ENCODE measurements at places on chromosomes 2 and 18.

DNA sequence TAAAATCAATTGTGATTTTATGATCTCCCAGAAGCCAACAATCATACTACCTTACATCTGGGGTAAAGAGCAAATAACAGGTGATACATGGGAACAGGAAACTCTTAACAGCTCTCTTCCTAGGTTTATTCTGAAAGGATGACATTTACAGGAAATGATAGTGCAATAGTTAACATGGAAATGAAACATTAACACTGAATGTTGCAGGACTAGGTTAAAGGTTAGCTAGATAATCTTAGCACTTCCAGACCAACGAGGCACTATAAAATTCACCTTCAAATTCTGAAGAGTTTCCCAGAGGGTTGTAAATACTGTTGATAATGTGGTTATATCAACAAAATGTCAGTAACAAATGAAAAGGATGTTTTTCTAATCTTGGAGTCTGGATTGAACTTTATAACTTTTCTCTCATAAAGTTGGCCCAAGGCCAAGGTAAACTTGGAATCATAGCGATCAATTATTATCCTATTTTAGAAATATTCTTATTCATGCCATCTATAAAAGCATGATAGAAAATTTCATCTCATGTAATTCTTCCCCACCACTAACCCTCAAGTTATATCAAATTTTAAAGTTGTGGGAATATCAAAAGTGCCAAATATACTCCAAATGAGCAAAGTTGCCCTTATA is 32.9 kb upstream of the GCG start:
- DNase-seq: no peak

DNA sequence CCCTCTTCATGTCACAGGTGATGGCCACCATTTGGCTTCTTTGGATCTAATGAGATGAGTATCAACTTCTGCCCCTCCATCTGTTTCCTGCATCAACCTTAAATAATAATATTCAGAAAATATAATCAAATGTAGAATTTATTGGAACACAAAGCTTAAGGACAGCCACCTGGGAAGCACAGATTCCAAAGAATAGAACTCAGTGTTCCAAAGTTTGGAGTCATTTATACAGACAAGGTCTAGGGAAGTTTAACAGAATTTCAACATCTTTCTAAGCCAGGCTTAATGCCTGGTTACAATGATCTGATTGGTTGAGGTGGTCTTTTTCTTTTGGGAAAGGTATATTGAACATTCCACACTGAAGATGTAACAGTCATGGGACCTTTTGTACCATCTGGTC is 218.0 kb upstream of the PIEZO2 start:
- no peak for DNase-seq

- DNase-seq: no peak
Observed at GRCh38 chr2:62578803-62579640, 73.0 kb upstream of the TMEM17 start.

GRCh38 chr2:172889768-172890430 is 154.3 kb downstream of the RAPGEF4 start:
- DNase-seq: no peak

GRCh38 chr2:43110442-43110871 is 115.9 kb downstream of the ZFP36L2 start:
- DNase-seq: no peak

DNA sequence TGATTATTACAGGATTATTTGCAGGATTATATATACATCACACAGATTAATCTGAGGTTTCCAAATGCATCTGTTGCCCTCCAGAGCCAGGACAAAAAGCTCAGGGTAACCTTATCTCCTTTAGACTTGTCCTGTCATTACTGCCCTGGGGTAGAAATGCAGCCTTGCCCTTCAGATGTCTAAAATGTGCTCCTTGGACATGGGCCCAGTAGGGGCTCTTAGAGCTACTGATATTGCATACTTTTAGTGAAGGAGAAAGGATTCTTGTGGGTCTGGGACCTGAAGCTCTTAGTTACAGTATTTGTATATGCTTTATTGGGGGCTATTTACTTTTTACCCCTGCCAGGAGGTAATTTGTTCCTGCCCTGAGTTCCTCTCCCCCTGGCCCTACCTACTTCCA is 56.1 kb downstream of the PRKRA start:
- DNase-seq: no peak

- no peak for DNase-seq
Observed at GRCh38 chr18:59159986-59160385, 20.3 kb downstream of the SEC11C start.

All from right lobe of liver (tissue), 6 donors.